NCI-H524 treated with DMSO at 0.1 percent for 48 hours (cell line): ENCODE measurements at places on chromosomes 6 and 20.

GRCh38 chr6:147868427-147869190 is 360.1 kb downstream of the SAMD5 start:
- peak; percentile 95 for DNase-seq

DNA sequence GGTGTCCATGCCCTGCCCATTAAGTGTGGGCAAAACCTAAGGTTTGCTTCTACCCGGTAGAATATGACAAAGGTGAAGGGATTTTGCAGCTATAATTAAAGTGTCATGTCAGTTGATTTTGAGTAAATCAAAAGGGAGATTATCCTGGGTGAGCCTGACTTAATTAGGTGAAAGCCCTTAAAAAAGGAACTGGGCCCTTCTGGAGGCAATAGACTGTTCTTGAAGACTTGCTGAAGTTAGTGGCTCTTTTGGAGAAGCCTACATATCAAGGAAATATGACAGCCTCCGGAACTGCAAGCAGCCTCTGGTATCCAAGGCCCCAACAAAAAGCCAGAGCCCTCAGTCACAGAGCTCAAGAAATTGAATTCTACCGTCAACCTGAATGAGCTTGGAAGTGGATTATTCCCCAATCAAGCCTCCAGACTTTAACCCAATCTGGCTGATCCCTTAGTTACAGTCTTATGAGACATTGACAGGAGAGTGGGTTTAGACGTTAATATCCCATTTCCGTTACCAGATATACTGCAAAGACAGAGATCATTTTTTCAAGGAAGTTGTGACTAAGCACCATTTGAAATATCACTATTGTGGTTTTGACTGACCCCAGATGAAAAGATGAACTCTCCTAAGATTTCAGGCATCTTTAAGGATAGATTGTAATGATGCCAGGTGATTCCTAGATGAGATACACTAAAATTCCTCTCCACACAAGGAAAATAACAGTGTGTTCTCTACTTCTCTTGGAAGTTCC is 303.4 kb downstream of the PLCB1 start:
- no peak for DNase-seq

DNA sequence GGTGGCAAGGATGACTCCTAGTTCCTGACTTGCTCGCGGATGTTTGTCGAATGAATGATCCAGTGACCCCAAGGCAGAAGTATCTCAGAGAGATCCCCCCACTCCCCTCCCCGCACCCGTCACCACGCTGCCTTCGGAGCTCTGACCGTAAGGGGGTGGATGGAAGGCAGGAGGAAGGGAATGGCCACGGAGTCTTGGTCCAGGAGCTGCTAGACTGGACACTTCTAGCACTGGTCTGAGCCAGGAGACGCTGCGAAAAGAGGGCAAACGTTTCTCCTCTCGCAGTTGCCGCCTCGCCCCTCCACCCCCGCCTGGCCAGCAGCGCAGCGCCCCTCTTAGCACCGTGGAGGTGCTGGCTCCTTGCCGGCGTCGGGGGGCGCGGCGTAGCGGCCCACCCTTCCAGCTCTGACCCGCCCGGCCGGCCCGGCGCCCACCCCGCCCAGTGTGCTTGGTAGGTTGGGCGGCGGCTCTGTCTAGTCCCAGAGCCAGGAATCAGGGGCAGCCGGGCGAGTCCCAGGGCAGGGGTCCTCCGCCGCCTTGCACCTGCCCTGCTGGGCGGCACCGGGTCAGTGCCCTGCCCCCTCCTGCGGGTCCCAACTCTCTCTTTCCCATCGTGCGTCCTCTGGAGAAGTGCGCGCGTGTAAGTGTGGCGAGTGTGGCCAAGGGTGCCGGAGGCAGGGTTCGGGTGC is 2.4 kb upstream of the DBNDD2 start:
- no peak for DNase-seq

- no peak for DNase-seq
These were observed 1.3 kb upstream of the SDCBP2 start for GRCh38 chr20:1330075-1330830.

DNA sequence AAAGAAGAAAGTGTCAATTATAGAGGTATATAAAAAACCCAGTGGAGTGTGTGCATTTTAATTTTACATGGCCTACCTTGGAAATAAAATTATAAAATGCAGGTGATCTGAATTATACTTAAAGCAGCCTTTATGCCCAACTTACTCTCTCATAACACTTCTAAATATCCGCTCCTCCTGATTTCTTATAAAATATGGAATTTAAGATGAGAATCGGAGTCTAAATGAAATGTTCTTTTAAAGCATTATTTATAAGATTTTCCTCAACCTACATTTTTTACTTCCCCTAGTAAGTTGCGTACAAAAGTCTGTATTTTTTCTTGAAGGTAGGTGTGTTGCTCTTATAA is 3.5 kb downstream of the CITED2 start:
- DNase-seq, result no peak

DNA sequence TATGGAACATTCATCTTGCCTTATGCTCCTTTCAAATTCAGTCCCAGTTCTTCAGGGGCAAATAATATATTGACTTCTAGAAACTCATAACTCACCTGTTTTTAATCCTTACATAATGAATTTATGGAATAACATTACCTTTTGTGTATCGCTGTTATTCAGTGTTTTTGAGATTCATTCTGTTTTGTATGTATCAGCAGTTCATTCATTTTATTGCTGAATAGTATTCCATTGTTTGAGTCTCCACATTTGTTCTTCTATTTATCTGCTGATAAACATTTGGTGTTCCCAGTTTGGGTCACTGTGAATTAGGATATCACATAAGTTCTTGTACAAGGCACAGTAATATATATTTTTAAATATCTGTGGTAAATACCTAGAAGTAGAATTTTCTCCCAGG is 5.1 kb downstream of the SEMG2 start:
- DNase-seq, result no peak

DNA sequence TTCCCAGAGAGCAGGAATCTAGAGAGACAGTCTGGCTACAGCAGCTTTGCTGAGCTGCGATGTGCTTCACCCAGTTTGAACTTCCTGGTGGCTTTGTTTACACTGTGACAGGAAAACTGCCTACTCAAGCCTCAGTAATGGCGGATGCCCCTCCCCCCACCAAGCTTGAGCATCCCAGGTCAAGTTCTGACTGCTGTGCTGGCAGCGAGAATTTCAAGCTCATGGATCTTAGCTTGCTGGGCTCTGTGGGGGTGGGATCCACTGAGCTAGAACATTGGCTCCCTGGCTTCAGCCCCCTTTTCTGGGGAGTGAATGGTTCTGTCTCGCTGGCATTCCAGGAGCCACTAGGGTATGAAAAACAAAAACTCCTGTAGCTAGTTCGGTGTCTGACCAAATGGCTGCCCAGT is 91.0 kb upstream of the ESR1 start:
- DNase-seq, result no peak

- DNase-seq, result peak; percentile 1
These were observed 27.9 kb downstream of the BLTP3A start for GRCh38 chr6:34819571-34820480.

GRCh38 chr6:38646166-38646878 is 6.6 kb upstream of the BTBD9 start:
- peak; percentile 88 for DNase-seq

DNA sequence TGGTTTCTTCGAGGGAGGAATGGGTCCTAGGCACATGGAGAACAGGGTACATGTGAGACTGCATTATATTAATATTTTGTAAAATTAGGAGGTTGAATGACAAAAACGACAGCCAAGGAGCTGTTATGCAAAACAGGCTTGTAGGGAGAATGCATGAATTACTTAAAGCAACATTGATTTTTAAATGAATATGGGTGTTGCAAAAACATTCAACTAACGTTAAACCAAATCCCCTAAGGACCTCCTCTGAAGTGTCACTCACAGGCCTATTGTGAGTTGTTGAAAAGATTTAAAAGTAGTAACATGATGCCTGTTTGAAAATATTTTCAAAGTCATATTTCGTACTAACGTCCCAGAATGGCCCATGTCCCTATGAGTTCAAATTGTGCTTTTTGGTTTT is 21.9 kb downstream of the FBXL4 start:
- no peak for DNase-seq
